ENCODE measurements at places on chromosomes 11 and 22.

- DNase-seq: no peak
These were observed 70.5 kb downstream of the LUZP2 start for GRCh38 chr11:24567380-24567779.

DNA sequence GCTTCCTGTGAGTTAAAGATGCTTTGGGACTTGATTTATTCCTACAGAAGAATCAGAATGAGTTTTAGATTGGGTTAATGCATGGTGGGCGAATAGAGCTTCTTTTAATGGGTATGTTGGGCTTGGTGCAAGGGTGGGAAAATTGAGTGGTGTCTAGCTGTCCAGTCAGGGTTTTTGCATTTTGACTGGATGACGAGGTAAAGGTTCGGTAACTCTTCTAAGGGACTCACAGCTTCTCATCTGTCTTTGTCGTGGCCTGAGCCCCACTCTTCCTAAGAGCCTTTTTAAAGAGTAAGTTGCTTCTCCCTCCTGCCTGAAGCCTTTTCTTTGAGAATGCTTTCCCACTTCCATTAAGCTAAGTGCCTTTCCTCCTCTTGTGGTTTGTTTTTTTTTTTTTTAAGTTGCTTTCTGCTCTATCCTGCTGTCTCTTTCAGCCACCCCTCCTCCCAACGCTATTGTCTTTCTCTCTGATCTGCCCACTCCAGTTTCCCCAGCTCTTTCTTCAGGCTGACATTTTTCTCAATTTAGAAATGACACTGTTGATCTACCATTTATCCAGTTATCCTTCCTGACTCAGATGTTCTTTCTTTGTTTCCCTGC, 1.1 kb downstream of the DPF2 start:
- DNase-seq: no peak

DNA sequence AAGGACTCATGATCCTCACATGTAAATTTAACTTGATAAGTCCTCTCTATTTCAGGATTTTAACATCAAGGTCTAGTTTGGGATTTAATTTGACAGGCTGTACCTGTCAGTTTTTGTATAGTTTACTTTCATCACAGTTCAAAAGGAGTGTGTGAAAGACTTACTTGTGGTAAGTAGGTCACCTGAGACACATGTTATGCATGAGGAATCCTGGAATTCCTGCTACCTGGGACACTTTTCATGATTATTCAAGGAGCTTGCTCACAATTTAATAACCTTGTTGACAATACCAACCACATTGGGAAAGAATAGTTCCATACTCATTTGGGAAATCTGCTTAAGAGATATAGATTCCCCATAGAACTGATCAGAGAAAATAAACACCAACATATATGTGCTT, 15.8 kb upstream of the SLC36A4 start:
- DNase-seq: no peak

DNA sequence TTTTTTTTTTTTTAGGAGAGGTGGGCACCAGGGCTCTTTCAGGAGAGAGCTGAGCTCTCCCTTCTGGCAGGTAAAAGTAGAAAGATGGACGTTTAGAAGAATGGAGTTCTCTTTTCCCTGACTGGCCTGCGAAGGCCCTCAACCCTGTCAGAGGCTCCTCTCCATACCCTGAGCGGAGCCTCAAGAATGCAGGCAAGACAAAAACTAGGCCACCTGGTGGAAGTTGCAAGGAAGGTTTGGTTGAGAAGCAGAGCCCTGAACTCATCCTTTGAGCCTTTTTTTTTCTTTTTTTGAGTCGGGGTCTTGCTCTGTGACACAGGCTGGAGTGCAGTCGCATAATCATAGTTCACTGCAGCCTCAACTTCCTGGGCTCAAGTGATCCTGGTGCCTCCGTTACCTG, 1.4 kb downstream of the OTOG start:
- no peak for DNase-seq

DNA sequence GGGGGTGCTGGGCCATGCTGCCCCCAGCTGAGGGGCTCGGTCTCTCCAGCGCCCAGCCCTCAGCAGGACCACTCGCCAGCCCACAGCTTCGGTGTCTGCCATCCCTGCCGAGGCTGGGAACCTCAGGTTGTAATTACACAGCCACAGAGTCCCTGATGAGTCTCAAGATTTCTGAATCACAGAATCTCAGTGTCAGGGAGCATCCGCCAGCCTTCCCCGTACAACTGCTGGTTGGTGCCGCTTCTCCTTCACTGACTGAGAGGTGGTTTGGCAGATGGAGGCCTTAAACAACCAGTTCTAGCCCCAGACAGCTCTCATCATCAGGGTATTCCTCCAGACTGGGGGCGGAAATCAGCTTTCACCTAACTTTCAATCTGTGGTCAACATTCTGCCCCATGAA, 13.7 kb downstream of the PHF21B start:
- no peak for DNase-seq

DNA sequence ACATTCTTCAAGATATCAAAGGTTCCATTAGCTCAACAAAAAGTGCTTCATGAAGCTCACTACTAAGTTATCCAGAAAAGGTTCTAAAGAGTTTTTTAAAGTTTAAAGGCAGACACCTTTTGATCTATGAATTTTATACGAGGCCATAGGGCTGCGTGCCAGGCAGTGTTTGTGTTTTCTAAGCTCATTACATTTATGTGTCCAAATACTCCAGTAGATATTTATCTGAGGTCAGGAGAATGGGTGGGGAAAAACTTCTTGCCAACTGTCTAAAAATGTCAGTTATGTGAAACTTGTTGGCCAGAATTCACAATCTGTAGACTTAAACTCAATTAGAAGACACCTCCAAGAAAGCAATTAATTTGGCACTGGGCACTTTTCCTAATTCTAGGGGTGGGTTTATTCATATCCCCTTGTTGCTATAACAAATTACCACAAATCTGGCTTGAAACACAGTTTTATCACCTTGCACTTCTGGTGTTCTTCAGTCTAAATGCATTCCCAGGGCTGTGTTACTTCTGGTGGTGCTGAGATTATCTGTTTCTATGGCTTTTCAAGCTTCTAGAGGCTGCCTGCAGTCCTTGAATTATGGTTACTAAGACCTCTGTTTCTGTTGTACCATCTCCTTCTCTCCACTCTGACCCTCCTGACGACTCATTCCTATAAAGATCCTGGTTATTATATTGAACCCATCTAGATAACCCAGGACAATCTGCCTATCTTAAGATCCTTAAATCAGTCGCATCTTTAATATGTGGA, 1030.4 kb upstream of the CNTN5 start:
- no peak for DNase-seq

- no peak for DNase-seq
These were observed 187.5 kb downstream of the SHANK2 start for GRCh38 chr11:71064702-71065515.

DNA sequence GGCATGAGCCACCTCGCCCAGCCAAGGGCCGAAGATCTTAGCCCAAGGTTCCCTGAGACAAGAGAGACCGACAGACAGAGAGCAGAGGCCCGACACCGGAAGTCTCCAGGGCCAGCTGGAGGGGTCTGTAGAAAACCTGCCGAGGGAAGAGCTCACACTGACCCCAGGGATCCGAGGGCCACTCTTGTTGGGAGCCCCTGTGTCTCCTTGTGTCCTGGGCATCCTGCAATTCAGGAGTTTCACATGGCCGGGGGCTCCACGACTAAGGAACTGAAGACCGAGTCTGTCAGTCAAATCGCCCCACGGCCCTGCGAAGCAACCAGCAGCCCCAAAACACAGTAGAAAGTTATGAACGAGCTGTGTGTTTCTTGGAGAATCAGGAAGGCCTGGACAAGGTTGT, 1482.0 kb downstream of the BRD1 start:
- DNase-seq: no peak

- DNase-seq: no peak
These were observed 15.6 kb upstream of the WDR74 start for GRCh38 chr11:62854825-62855570.

GRCh38 chr11:126139111-126140091, 72.0 kb downstream of the RPUSD4 start:
- no peak for DNase-seq

GRCh38 chr22:38402204-38402603, 52.8 kb downstream of the KCNJ4 start:
- no peak for DNase-seq

DNA sequence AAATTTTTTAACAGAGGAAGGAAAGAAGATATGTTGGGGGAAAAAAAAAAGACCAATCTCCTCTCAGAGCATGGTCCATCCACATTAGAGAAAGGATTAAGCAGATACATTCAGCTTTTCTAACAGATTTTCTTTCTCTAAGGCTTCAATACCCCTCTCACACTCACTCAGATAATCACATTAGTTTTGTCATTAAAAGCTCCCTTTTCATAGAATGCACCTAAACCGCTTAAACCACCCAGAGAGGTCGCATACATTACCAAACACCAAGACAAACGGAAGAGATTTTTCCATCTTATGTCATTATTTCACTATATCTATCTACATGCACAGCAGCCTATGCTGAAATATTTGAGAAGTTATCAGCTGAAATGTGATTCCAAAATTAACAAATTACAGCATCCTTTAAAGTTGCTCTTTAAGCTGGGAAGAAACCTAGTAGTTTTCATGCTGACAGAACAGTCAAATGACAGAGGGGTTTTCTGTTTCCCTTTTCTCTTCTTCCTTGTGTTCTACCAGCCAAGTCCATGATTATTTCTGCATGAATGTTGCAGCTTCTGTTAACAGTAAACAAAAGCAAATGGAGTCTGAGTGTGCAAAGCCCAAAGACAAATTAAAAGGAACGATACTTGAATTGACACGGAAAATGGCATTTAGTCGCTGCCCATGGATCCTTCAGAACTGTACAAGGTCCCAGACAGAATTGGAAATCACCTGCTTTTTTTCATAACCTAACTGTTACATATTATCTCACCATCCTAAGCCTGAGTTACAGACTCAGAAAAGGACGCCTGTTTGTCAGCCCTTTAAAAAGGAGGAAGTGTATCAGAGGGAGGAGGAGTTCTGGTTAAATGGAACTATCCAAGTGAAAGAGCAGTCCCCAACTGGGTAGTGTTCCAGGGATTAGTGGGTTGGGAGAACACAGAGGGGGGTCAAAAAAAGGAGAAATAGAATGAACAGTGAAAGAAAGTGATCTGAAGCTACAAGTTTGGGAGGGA, 54.6 kb downstream of the PRCP start:
- no peak for DNase-seq

DNA sequence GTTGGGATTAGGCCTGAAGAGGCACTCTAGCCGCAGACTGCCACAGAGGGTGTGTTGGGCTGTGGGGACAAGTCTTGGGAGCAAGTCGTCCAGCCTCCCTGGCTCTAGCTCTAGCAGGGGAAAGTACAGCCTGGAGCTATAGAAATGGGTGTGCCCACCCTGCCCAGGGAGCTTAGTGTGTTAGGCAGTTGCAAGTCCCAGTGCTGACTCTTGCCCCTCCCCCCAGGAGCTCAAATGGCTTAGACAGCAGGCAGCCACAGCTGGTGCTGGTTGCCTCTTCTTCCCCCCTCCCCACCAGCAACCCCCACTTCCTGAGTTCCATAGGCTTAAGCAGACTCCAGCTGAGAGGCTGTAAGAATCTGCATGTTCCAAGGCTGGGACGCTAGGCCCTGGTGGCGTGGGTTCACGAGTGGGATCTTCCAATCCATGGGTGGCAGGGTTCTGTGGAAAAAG, 61.2 kb downstream of the GUCY1A2 start:
- no peak for DNase-seq

DNA sequence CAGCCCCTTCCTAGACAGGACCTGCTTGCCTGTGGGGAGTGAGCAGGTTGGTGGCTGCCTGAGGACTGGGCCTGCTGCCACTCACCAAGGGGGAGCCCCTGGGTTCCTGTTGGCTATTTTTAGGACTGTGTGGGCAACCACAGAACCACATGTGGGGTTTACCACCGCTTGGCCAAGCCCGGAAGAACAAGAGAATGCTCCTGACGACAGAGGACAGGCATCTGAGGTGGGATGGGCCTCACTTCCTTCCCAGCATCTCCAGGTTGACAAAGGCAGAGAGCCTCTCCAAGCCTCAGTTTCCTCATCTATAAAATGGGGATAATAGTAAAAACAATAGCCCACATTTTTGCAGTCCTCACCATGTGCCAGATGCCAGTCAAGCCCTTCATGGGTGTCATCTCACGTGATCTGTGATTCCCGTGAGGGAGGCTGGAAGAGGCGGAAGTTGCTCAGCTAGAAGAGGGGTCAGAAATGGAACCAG, 43.6 kb downstream of the LRRC32 start:
- no peak for DNase-seq

- DNase-seq: no peak
These were observed at the start of gene CHRM1 for GRCh38 chr11:62921201-62921572. Gene CHRM1, minus strand, starts transcription at chr11:62921363. Its CDS starts 10,263 bp downstream, at chr11:62911100.

DNA sequence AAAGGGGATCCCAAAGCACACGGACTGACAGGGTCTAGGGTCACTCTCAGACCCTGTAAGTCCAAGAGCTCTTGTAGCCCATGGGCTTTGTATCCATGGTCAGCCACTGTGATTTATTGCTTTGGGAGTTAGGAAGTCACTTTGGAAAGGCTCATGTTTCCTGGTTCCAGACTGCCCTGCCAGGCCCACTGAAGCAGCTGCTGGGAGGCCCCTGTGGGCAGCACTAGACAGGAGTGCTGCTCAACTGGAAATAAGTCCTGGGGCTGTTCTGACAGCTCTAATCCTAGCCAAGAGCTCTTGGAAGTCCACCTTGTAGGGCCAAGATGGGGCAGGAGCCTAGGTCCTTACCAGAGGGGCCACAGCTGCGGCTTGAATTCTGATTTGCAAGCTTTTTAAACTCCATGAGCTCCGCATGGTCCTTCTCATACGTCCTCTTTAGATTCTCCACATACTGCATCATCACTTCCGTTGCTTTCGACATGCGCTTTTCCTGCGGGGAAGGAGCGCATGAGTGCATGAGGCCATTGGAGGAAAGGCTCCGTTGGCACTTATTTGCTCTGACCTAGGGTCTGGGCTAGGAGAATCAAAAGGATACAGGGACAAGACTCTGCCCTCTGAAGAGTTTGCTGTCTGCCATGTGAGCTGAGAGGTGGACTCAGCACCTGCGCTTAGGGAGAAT, 32.2 kb upstream of the LYVE1 start:
- DNase-seq: no peak

GRCh38 chr11:117299351-117300282, 8.5 kb downstream of the BACE1-AS start:
- no peak for DNase-seq

- DNase-seq: no peak
These were observed 115.3 kb upstream of the TTC12 start for GRCh38 chr11:113198972-113199661.

DNA sequence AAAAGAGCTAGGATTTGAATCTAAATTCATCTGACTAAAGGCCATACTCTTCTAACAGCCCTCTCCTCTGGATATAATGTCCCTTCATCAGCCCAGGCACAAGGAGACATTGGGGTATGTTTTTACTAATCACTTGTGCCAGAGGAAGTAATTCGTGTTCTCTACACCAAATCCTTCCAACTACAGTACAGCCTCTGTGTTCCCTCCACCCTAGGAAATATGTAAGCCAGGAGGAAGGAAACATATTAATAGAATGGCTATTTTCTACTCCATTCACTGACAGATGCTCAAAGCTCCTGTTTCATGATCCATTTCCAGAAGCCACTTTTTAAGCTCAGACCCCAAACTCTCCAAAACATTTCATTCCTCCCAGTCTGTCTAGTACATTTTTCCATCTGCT, 12.0 kb upstream of the UBQLNL start:
- no peak for DNase-seq
